ENCODE measurements at places on chromosomes 4 and X.

GRCh38 chr4:123386609-123387008 is 10.0 kb upstream of the SPRY1 start:
- no peak for DNase-seq

GRCh38 chrX:85977218-85977617 is 70.1 kb downstream of the CHM start:
- DNase-seq = no peak

DNA sequence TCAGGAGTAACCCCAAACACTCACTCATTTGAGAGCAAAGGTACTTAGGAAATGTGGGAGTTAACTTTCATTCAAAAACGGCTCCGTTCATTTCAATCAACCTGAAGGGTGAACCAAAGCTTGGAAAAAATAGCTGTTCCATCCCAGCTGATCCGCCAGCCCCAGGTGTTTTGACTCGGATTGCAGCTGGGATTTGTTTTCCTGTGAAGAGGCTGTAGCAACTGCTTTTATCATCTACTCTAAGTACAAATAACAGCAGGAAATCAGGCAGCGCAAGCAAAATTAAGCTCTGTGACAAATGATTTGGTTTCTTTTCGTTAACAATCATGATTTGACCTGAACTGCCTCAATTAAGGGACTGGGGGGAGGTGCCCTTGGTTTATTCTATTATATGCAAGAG is 154.7 kb downstream of the BEND2 start:
- DNase-seq = no peak

- peak; percentile 42 for DNase-seq
These were observed 30.4 kb downstream of the CFAP299 start for GRCh38 chr4:80365928-80366327.

- DNase-seq = no peak
These were observed 333.1 kb upstream of the KLF3 start for GRCh38 chr4:38330936-38331335.

GRCh38 chr4:128552586-128552907 is 257.0 kb upstream of the JADE1 start:
- no peak for DNase-seq

GRCh38 chrX:129091097-129091496 is 432.2 kb downstream of the SMARCA1 start:
- no peak for DNase-seq

GRCh38 chrX:68411729-68412128 is 21.6 kb downstream of the OPHN1 start:
- DNase-seq = no peak

- no peak for DNase-seq
These were observed 126.2 kb downstream of the MAPK10 start for GRCh38 chr4:86233681-86234080.

GRCh38 chr4:169058312-169058711 is 48.3 kb upstream of the CBR4 start:
- no peak for DNase-seq

DNA sequence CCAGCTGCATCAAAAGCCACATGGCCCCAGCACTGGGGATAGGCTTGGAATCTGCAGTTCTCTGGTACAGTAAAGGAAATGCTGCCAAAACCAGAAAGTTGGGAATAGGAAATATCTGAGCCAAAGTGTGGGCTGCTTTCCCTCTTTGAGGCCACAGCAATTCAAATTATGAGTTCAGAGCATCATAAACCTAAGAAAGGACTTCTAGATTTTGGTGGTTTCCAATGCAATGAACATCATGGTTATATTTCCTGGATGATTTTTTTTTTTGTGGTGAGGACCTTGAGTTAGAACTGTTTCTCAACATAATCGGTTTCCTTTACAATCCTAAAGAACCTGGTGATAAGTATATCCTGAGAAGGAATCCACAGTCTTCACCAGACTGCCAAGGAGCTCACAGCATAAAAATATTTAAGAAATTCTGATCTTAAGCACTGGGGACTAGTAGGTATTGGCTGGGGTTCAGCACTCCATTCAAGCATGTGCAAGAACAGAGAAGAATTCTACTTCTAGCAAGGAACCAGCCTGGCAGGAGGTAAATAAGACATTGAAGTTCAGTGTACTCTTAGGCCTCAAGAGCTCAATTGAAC is 29.8 kb upstream of the ARHGAP24 start:
- DNase-seq = no peak

GRCh38 chr4:7160951-7161440 is 31.3 kb upstream of the SORCS2 start:
- no peak for DNase-seq

DNA sequence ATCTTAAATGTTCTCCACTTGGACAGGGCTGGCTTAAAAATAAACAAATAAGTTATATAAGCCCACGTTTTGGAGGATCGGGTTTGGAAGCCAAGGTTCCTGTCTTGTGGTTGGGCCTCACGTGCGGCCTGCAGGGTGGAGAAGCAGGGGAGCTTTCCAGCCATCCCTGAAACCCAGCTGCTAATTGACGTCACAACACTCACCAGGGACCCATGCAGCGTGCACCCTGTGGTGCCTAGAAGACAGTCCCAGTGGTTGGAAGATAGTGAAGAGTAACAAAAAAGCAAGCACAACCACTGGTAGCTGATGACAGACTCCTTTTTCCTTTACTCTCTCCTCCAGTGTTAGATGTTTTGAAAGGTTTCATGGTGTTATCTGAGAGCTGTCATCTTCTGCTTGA is 142.0 kb upstream of the RBPJ start:
- no peak for DNase-seq

- no peak for DNase-seq
These were observed 438.3 kb downstream of the CENPC start for GRCh38 chr4:67106861-67107460.

- no peak for DNase-seq
These were observed 40.7 kb downstream of the KLF3 start for GRCh38 chr4:38704622-38705154.

DNA sequence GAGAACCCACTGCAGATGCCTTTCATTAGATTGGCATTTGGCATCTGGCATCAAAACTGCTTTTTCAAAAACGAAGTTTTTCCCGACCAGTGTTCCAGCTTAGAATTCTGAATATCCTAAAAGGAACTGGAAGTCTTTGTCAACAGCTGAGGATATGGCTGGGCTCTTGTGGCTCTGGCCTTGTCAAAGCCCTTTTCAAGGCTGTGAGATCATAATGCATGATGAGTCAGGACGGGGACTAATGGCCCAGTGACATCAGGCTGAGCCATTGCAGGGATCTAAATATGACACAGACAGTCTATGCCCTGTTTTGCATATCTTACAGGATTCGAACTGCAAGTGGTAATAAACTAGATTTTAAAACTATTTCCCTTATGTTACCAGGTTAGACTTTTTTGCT is 306.4 kb downstream of the PTTG2 start:
- DNase-seq = no peak

GRCh38 chrX:84118315-84118714 is 69.7 kb downstream of the RPS6KA6 start:
- no peak for DNase-seq

DNA sequence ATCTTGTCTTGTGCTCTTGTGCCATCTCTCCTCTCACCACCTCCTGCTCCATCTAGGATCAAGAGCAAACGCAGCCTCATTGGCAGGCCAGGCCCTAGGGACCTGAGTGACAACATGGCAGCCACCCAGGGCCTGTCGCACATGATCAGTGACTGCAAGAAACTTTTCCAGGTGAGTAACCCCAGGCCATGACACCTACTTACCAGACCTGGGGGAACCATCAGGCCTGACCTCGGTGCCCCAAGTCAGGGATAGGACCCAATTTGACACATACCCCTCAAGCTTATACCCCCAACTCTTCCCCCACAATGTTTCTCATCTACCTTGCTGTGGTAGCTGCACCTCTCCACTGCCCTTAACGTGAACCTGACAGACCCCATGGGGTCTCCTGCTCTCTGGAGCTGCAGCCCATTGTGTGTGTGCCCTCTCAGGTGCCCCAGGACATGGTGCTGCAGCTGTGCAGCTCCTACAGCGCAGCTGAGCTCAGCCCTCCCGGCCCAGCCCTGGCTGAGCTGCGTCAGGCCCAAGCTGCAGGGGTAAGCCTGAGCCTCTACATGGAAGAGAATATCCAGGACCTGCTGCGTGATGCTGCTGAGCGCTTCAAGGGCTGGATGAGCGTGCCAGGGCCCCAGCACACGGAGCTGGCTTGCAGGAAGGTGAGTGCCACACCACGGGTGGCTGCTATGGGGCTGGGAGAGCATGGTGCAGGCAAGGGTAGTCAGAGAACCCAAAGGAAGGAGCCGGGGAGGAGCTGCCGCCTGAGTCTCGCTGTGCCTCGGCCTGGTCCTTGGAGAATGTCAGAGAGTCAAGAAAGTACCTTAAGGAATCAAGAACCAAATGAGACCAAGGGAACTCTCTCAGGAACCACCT is 74.8 kb downstream of the STARD8 start:
- no peak for DNase-seq

DNA sequence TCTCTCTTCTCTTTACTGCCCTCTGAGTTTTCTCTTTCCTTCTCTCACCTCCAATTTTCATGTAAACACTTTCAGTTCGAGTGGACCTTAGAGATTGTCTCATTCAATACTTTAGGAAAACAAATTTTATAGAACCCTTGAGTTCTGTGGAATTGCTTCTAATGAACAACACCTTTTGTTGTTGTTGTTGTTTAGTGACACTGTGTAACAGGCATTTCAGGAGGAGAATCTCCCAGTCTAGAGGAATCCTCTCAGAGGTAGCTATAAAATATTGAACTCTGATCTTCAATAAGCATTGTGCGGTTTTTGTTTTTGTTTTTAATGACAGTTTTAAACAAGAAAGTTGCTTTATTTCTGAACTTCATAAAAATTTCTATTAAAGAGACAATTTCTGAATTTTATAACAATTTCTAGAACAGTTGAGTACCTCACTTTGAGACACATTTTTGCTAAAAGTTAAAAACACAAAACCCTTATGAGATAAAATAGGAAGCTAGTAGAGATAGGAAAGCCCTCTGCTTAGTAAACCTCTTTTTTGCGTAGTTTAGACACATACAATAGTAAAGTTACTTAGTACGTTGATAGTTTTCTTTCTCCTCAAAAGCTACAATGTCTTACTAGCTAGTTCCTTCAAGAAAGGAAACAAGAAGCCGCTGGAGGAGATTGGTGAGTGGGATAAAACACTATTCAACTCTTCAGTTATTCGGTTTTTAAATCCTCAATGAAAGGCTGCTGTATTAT is 38.8 kb downstream of the CLCN3 start:
- no peak for DNase-seq

GRCh38 chrX:2629316-2630007 is 61.6 kb upstream of the CD99 start:
- no peak for DNase-seq

DNA sequence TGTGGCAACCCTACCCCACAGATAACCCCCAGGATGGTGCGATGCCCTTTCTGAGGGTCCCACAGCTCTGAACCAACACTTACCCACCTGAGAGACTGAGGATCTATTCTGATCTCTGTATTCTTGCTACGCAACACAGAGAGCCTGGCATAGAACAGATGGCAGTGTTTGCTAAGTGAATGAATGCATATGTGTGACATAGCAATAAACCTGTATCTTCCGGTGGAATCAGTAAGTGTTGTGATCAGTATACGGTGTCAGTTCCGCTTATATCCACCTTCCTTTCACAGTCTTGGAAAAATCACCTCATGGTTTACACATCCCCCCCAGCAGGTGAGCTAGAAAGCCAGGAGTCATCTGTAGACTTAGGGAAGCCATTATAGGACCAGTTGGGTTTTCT is 5.9 kb upstream of the HSD17B10 start:
- no peak for DNase-seq

DNA sequence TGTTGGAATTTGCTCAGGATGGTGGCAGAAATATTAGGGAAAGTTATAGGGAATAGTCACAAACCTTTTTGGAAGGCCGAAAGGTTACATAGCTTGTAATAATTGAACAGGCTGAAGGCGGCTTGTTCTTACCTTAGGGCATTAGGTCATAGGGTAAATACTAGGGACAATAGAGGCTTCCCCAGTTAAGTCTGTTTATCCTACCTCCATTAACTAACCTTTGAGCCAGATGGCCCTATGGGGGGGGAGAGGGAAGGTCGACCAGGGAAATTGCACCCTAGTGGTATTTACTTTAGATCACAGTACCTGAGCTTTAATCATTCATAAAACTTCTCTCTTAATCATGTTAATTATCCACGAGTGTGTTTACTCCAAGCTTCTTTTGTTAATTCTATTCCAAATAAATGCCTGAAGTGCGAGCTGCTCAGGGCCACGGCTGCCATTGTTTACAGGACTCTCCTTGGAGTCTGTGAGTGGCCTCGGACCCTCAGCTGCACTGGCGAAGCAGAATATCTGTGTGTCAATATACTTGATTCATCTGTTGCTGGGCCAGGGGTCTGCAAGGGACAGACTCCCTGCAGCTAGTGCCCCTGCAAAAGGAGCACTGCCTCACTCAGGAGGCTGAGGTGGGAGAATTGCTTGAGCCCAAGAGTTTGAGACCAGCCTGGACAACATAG is 22.9 kb downstream of the PAGE2 start:
- no peak for DNase-seq

DNA sequence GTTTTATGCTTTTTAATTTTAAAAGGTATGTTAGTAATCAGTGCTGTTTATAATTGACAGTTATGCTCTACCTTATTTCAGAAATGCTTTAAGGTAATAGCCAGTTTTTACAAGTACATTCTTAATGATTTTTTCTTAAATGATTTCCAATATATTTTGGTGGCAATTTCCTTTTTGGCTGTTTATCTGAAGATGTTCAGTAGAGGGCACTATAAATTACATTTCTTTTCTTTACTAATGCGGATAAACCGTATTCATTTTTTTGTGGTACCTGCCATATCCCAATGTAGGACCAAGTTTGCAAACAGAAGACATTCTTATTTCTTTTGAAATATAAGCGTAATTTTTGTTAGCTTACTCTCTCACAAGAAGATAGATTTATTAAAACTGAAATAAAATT is 65.4 kb downstream of the CCKAR start:
- DNase-seq = no peak

DNA sequence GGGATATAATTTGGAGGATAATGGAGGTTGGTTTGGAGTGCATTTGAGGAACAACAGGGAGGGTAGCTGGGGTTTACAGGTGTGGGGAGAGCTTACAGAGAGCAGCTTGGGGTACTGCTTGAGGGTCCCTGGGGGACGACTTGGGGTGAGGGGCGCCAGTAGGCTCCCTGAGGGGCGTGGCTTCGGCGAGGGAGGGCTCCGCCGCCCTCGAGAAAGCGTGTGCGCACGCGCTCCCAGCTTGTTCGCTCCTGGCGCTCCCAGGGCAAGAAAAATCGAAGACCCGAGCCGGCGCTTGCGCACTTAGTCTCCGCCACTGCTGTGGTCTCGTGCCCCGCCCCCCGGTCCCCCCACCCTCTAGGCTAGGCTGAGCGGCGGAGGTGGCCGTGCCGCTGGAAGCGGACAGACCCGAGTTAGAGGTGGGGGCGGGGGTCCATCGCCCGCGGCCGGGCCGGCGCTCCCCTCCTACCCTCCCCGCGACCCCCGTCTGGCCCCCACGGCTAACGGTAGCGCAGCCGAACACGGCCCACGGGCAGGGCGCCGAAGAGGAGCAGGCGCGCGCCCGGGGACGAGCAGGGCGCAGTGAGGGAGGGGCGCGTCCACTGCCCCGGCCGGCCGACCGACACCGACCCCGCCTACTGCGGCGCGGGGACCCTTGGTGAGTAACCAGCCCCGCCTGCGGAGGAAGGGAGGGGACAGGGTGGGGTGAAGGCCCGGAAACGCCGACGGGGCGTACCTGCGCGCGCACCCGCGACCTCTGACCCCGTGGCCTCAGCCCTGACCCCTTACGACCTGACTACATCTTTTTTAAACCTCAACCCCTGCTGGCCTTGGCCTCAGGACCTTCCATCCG is 5.4 kb upstream of the CCDC120 start:
- DNase-seq = peak; percentile 58

- peak; percentile 21 for DNase-seq
These were observed 15.5 kb downstream of the P2RY8 start for GRCh38 chrX:1521459-1521956.

GRCh38 chrX:24577091-24577490 is 70.1 kb downstream of the PCYT1B start:
- no peak for DNase-seq
